ENCODE measurements at places on chromosomes 7 and 10.
A peak's percentile ranks its signal among the peaks of the same experiment; 100 is the strongest.

- no peak for DNase-seq
Observed at GRCh38 chr7:126228356-126229061, 1024.2 kb downstream of the GRM8 start.

GRCh38 chr10:114388275-114388674, 16.0 kb downstream of the AFAP1L2 start:
- no peak for DNase-seq

DNA sequence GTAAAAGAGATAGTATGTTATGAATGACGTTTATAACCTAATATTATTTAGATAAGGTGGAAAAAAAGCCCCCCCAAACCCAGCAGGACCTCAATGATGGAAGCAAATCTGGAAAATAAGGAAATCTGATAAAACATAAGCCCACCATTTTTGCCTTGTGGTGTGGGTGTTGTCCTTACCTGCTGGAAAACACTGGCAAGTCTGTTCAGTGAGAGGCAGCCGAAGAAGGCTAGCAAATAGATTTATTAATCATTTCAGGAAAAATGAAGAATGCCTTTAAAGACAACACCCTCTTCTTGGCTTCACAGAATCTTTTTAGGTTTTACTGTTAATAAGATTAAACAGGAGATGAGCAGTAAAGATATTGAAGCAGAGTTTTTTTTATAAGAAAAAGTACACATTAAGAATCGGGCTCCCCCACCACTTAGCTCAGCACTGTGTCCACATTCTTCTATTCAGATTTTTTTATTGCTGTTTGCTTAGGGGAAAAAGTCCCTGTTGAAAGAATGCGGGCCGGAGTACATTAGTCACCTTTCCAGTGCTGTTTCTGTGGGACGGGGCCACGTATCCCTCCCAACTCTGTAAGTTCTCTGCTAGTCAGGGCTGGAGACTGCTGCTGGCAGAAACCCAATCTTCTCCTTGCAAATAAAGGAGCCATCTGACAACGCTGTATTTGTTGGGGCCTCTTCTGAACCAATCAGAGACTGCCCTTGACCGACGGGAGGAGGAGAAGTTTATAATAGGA, 104.1 kb downstream of the EVX1 start:
- no peak for DNase-seq

GRCh38 chr7:79837915-79838314, 296.7 kb upstream of the GNAI1 start:
- no peak for DNase-seq

GRCh38 chr7:114832906-114833595, 88.8 kb upstream of the MDFIC start:
- DNase-seq = no peak

GRCh38 chr10:128940081-128940480, 527.0 kb upstream of the MGMT start:
- no peak for DNase-seq

DNA sequence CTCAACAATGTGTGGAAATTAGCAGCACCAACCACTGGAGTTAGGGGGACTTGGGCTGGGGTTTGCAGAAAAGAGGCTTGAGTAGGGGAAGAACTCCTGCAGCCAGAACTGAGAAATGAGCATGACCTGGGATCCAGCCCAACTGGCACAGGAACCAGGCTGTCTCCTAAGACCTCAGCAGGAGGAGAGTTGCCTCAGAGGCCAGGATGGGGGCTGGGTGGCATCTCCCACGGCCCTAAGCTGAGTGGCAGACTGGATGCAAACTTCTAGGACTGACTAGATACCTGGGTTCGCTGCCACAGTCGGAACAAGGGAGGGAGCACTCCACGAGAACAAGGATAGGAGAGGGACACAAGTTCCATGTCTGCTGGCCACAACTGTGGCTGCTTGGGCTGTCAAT, 62.6 kb downstream of the RNF32 start:
- no peak for DNase-seq

GRCh38 chr10:33721509-33721908, 387.0 kb upstream of the NRP1 start:
- DNase-seq = no peak

DNA sequence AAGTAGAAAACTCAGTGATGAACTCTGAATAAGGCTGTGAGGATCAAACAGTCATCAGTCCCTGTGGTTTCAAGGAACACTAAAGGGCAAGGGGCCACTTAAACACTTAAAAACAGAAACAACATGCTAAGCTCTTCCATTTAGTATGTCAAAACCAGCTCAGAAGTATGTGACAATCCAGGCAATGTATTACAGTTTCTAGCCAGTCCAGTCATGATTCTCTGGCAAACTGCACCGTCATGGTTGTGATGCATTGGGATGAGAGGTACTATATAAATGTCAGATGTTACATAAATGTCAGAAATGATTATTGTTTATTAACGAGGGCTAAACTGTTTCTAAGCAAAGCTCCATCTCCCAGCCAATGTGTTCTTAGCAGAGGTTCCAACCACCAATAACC, 4.7 kb upstream of the CREB5 start:
- DNase-seq = no peak

DNA sequence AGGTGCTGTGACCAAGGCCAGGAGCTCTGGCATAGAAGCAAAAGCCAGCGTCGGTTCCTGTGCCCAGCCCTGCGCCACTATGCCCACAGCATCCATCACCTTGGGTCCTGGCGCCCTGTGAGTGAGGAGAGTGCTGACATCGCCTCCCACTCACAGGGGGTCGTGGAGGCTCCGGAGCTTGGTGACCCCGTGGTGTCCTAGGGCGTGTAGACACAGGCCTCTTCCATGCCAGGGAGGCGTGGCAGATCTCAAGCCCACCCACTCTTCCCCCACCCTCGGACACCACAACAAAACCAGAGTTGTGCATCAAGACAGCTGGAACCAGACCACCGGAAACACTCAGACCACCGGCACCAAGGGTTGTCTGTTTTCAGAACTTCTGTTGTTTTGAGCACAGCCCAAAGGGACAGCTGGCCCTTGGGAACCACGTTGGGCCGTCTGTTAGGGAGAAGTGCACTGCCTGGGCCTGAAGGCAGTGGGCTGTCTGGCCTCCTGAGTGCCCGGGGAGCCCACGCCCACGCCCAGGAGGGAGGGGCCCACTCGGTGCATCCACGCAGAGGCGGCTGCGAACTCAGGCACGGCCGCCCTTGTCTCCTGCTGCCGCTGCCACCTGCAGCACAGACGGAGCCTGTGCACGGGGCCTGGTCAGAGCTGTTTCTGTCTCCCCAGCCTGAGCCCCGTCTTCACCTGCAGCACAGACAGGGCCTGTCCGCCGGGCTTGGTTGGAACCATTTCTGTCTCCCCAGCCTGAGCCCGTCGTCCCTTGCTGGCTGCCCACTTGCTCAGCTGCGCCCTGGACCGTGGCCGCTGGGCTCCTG, 106.3 kb downstream of the INPP5A start:
- no peak for DNase-seq

GRCh38 chr7:99137411-99138180, 6.3 kb downstream of the SMURF1 start:
- no peak for DNase-seq

- no peak for DNase-seq
Observed at GRCh38 chr7:77434570-77435275, 18.6 kb upstream of the GSAP start.

- no peak for DNase-seq
Observed at GRCh38 chr7:119007236-119007635, 782.7 kb downstream of the ANKRD7 start.

DNA sequence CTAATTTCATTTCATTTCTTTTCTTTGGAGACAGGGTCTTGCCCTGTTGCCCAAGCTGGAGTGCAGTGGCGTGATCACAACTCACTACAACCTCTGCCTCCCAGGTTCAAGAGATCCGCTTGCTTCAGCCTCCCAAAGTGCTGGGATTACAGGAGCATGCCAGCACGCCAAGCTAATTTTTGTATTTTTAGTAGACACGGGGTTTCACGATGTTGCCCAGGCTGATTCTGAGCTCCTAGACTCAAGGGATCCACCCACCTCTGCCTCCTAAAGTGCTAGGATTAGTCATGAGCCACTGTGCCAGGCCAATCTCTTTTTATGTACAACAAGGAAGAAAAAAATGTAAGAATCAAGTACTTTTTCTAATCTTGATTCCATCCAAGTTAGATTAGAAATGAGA, 10.7 kb upstream of the KMT2E start:
- no peak for DNase-seq

GRCh38 chr7:26060733-26061677, 91.0 kb upstream of the NFE2L3 start:
- DNase-seq = no peak

DNA sequence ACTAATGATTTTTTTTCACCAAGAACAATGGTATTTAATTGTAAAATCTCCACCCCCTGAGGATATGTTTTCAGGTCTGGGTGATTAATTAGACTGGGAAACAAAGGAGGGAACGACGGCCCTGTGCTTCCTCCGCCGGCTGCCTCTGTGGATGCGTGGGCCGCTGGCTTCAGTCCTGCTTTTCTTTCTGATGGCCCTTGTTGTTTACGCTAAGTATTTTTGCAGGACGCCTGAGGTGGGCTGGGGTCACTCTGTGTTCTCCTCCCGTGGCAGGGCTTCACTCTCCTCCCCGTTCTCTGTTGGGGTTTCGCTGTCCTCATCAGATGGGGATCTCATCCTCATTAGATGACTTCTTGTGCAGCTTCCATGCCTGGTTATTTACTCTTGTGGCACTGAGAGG, 5.2 kb upstream of the ACBD5 start:
- no peak for DNase-seq

DNA sequence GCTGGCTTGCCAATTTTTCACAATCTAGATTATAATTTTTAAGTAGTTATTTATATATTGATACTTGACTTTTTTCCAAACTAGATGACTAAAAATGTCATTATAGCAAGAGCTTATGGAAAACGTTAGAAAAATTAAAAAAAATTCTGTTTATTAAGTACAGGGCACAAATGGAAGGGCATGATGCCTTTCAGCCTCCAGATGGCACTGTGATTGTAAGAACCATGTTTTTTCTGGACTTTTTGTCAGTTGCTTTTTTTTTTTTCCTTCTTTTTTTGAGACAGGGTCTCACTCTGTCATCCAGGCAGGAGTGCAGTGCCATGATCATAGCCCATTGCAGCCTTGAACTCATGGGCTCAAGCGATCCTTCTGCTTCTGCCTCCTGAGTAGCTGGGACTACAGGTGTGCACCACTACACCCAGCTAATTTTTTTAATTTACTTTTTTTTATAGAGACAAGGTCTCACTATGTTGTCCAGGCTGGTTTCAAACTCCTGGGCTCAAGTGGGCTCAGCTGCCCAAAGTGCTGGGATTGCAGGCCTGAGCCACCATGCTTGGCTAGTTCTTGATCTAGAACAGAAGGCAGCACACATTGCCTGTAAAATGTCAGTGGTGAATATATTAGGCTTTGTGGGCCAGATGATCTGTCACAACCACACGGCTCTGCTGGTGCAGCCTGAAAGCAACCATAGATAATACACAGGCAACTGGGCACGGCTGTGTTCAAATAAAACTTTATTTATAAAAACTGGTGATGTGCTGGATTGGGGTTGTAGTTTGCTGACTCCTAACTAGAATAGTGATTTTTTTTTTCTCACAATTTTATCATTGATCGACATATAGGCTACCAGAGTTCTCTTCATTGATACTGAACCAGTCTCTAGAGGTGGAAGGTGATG, 27.4 kb downstream of the UCMA start:
- no peak for DNase-seq

DNA sequence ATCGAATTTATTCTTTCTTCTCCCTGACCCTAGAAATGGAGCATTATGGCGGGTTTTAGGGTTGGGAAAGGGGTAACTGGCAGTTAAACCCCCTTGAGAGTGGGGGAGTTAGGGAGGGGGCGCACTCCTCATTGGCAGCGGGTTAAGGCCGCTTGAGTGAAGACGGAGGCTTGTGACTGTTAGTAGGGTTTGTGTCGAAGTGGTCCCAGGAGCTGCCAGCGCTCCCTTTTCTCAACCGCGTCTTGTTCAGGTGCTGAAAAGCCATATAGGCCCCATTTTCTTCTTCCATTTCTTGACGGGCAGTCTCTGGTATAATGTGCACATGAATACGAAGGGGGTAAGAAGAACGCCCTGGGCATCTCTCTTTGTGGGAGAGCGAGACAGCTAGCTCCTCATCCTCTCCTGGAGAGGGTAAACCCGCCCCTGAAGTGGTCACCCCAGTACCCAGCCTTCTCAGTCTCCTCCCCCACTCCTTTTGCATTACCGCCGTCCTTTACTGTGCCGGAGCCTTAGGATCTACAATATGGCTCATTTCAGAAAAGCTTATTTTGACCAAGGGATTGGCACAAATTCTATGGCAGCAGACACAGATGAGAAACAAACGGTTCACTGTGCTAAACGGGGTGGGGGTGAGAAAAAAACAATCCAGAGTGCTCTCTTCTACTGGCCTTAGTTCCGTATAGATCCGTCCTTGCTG, 836 bp downstream of the KMT2E start:
- DNase-seq = peak; percentile 35

DNA sequence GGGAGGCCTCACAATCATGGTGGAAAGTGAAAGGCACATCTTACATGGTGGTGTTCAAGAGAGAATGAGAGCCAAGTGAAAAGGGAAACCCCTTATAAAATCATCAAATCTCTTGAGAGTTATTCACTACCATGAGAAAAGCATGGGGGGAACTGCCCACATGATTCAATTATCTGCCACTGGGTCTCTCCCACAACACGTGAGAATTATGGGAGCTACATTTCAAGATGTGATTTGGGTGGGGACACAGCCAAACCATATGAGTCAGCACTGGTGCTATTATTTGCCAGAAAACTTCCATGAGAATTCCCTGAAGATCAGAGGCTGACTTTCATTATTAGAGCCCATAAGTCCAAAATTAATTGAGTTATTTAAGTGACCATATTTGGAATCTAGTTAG, 1001.2 kb upstream of the POT1 start:
- DNase-seq = no peak

Measured in activated CD4-positive, alpha-beta T cell treated with anti-CD3 and anti-CD28 coated beads for 1 hour (primary cell).